Ovary (tissue), 10 donors: ENCODE measurements at places on chromosomes 3 and 15. TPM values are rescaled to one million over a fixed set of nuclear protein-coding genes. Genes with fewer than 3 reads are reported as not detected.

DNA sequence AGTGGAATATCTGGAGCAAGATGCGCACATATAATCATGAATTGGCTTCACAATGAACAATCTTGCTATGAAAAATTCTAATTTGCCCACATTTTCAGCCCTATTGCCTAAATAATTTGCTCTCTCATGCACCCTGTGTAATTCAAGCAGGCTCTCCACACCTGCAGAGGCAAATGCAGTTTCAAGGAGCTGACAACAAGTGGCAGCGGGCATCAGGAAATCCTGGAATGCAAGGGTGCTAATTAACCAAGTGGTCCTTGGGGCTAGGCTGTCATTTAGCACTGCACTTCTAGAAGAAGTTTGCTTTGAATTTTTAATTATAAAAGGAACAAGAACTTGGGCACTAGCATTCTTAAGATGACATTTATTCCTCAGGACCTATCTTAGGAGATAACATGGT lies 56.3 kb upstream of the ICE2 start:
- no peaks in the 10 kb centered on the region for H3K36me3 ChIP-seq
- DNase-seq, result no peak
- peaks cover under 1% of the 10 kb centered on the region for H3K4me1 ChIP-seq
- no peaks in the 10 kb centered on the region for H3K27me3 ChIP-seq
- H3K27ac ChIP-seq, result no peak overlapping the region
- no peak overlapping the region for H3K4me3 ChIP-seq

GRCh38 chr15:99168601-99169580 lies 64.0 kb downstream of the SYNM start:
- no peak overlapping the region for H3K4me3 ChIP-seq
- H3K27me3 ChIP-seq, result no peaks in the 10 kb centered on the region
- no peaks in the 10 kb centered on the region for H3K36me3 ChIP-seq
- DNase-seq, result no peak

DNA sequence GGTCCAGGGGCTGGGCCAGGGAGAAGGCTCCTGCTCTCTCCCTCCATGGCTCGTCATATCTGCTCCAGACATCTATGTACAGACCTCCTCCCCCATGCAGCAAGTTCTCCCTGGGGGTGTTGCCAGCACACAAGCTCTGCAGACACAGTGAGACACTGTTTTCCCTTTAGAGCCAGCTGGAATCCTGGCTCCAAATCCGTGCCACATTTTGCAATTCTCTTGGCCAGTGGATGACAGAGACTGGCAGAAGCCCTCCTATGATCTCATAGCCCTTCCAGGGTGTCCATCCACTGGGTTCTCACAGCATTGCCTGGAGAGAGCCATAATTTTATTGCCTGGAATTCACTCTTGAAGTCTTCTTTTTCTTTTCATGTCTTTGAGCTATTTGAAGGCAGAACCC lies 203.9 kb downstream of the TLE3 start:
- H3K27ac ChIP-seq, result no peak overlapping the region
- no peaks in the 10 kb centered on the region for H3K27me3 ChIP-seq
- H3K4me1 ChIP-seq, result no peaks in the 10 kb centered on the region
- DNase-seq, result no peak
- no peaks in the 10 kb centered on the region for H3K36me3 ChIP-seq

DNA sequence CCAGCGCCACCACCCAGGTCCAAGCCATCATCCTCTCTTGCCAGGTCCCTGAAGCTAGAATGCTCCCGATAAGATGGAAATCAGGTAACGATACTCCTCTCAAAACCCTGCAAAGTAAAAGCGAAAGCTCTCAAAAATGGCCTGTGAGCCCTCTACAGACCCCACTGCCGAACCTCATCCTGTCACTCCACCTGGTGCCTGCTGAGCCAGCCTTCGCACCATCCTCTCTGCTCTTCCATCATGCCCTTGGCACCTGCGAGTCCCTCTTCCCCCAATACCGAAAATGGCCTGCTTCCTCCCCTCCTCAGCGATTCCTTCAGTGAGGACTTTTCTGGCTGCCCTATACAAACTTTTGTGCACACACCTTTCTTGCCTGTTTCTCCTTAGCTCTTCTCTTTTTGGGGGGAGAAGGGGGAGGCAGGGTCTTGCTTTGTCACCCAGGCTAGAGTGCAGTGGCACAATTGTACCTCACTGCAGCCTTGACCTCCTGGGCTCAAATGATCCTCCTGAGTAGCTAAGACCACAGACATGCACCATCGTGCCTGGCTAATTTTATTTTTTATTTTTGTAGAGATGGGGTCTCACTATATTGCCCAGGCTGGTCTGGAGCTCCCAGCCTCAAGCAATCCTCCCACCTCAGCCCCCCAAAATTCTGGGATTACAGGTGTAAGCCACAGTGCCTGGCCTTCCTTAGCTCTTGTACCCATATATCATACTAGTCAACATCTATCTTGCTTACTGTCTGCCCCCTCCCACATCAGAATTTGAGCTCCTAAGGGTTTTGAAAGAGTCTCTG lies 3.0 kb downstream of the IDH2 start:
- H3K27me3 ChIP-seq, result no peaks in the 10 kb centered on the region
- no peak for DNase-seq
- H3K4me1 ChIP-seq, result peaks cover 11% of the 10 kb centered on the region
- no peak overlapping the region for H3K27ac ChIP-seq

GRCh38 chr3:185728630-185729336 lies 96.1 kb downstream of the IGF2BP2 start:
- no peaks in the 10 kb centered on the region for H3K27me3 ChIP-seq
- H3K4me1 ChIP-seq, result no peaks in the 10 kb centered on the region
- H3K27ac ChIP-seq, result no peak overlapping the region
- no peak for DNase-seq

The FMN1 gene
- total RNA-seq, result 6.5 TPM

The PATL2 gene
- total RNA-seq, result 1.3 TPM

The RPP25 gene
- total RNA-seq, result 28.6 TPM

GRCh38 chr3:150330174-150330573 lies 77.9 kb upstream of the TSC22D2 start:
- no peak for DNase-seq
- no peaks in the 10 kb centered on the region for H3K4me1 ChIP-seq
- H3K36me3 ChIP-seq, result no peaks in the 10 kb centered on the region
- no peak overlapping the region for H3K27ac ChIP-seq
- no peak overlapping the region for H3K4me3 ChIP-seq

DNA sequence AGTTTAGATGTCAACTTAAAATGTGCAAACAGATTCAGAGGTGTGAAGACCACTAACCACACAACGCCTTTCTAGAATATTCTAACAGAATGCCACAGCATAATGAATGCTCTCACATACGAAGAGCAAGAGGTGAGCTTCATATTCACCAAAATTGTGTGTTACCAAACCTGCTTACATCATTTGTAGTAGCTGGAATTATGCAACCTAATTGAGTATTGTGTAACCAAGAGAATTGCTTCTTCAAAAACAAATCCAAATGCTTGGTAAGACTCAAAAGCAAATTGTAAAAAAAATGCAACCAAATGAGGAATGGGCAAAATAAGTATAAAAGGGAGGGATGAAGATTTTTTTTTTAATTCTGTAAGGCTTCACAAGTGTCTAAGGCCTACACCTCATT lies 160.7 kb downstream of the TAFA4 start:
- no peaks in the 10 kb centered on the region for H3K27me3 ChIP-seq
- no peaks in the 10 kb centered on the region for H3K36me3 ChIP-seq
- no peak overlapping the region for H3K27ac ChIP-seq
- no peaks in the 10 kb centered on the region for H3K4me1 ChIP-seq
- no peak for DNase-seq
- no peak overlapping the region for H3K4me3 ChIP-seq

The RPUSD3 gene
- 27.8 TPM for total RNA-seq

The ITGB5 gene
- total RNA-seq, result 109 TPM

The RTP3 gene
- total RNA-seq, result not detected

The EIF2B5 gene
- total RNA-seq, result 18.6 TPM

DNA sequence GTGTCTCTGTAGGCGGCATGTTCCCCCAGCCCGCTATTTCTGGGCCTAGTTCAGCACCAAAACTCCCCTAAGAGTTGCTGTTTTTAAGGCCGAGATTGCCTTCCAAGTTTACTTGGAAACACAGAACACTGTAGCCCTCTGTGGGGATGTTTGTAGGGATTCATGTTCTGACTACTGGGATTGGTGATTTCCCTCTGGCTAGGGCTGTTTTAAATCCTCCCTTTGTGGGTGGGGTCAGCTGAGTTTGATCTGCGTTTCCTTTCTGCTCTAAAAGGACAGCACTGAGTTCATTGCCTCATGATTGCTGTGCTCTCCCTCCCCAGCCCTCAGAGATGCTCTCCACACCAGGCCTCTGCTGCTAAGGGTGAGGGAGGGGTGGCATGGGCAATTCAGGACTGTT lies 640.6 kb upstream of the DPPA4 start:
- no peak for DNase-seq
- H3K27ac ChIP-seq, result no peak overlapping the region
- H3K27me3 ChIP-seq, result no peaks in the 10 kb centered on the region
- H3K4me1 ChIP-seq, result no peaks in the 10 kb centered on the region
- H3K36me3 ChIP-seq, result no peaks in the 10 kb centered on the region

GRCh38 chr3:46955801-46956259 lies 20.7 kb downstream of the CCDC12 start:
- H3K4me1 ChIP-seq, result peaks cover 36% of the 10 kb centered on the region
- H3K4me3 ChIP-seq, result no peak overlapping the region
- H3K27me3 ChIP-seq, result no peaks in the 10 kb centered on the region

- no peak for DNase-seq
- no peaks in the 10 kb centered on the region for H3K27me3 ChIP-seq
- H3K4me1 ChIP-seq, result peaks cover 17% of the 10 kb centered on the region
- no peak overlapping the region for H3K4me3 ChIP-seq
- no peak overlapping the region for H3K27ac ChIP-seq
- no peaks in the 10 kb centered on the region for H3K36me3 ChIP-seq
These were observed 102.9 kb downstream of the FNDC3B start for GRCh38 chr3:172142051-172142863.

The GOLIM4 gene
- total RNA-seq, result 20.7 TPM

- no peaks in the 10 kb centered on the region for H3K27me3 ChIP-seq
- H3K36me3 ChIP-seq, result no peaks in the 10 kb centered on the region
- H3K4me1 ChIP-seq, result peaks cover 4% of the 10 kb centered on the region
- H3K27ac ChIP-seq, result no peak overlapping the region
These were observed 2.7 kb downstream of the BOC start for GRCh38 chr3:113213896-113214587.

The NPTN gene
- 82.0 TPM for total RNA-seq

DNA sequence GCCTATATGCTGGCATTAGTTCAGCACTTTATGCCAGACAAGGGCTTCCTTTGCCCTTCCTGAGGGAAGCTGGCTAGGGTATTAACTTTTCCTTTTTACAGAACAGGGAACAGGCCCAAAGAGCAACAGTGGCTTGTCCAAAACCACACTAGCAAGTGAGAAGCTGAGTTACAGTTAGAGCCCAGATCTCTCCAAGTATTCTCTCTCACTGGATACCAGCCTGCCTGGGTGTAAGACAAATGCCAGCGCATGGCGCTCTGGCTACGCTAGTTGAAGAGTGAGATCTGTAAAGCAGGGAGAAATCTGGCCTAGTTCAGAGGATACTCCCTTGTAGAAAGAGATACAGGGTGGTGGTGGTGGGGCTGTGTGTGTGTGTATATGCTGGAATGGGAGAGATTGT lies 38.4 kb downstream of the RAB11A start:
- H3K27ac ChIP-seq, result no peak overlapping the region
- H3K27me3 ChIP-seq, result no peaks in the 10 kb centered on the region
- H3K4me3 ChIP-seq, result no peak overlapping the region
- no peaks in the 10 kb centered on the region for H3K36me3 ChIP-seq
- peaks cover 2% of the 10 kb centered on the region for H3K4me1 ChIP-seq
- no peak for DNase-seq
